NCI-H2081 (cell line): ENCODE measurements at places on chromosomes 1 and 21.

DNA sequence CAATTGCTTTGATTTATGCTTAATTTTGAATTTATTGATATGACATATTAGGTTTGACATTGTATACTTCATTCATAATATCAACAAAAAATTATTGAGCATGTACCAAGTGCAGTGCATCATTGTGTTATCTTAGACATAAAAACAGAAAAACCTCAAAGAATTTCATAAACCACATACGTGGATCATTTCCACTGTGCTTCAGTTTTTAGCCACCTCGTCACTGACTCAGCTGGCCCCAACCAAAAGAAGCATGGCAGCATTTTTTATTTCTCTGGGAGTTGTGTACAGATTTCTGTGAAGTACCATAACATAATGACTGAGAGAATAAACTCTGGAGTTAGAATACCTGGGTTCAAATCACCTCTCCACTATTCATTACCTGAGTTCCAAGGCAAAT lies 95.6 kb upstream of the C1orf87 start:
- DNase-seq = no peak

DNA sequence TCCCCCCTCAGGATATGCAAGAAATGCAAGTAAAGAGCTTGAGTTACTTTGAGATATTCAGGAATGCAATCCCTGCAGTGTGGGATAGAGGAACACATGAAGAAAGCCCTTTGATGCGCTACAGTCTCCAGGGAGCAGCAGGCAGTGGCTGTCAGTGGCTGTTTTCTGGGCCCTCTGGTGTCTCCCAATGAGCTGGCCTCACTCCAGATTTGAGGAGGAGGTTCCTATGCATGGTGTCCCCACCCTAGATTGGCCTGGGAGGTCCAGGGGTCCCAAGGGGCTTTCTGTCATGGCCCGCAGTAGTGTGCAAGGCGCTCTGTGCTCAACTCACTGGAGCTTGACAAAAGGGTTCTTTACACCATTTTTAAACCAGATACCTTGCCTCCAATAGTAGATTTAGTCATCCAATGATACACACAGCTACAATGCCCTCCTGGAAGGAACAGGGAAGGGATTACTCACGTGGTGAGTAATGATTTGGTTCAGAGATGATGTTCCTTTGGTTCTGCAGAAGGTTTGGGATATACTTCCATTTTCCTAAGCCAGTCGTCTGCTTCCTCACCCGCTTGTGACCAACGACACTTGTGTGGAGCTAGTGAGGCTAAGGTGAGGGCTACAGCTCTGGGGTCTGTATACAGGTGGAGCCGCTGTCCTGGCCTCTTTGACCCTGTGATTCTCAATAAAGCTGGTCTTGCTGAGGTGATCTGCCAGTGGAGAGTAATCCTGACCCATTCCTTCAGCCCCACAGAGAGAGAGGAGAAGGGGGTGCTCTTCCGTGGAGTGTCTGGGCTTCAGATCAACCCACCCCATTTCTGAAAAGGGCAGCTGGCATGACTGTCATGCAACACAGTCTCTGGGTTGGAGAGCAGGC lies 6.6 kb downstream of the BATF3 start:
- DNase-seq = no peak

DNA sequence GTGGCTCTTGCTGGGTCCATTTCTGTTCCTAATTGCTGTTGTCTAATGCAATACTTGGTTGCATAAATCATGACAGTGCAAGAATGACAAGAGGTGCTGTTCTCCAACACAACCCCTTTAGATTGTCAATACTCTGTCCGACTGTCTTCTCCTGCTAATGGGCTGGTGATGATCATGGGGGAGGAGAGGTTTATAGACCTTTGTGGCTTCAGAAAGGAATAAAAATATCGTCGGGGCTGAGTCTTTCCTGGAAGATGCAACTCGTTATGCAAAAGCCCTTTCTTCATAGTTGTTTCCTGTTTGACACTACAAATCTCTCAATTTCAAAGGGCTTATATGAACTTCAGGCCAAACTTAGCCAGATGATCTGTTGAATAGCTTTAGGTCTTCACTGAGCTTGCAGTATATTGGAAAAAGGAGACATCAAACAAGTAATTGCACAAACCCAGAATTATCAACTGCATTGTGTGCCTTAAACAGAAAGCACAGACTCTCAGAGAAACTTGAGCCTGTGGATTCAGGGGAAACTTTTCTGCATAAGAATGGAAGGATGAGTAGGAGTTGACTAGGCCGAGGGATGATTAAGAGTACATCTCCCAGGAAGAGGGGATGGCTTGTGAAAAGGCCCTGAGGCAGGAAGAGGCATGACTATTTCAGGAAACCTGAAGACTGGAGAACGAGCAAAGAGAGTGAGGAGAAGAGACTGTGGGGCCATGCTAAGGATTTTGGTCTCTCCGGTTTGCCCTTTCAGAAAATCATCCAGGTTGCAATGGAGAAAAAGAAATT lies 107.6 kb downstream of the TSEN15 start:
- no peak for DNase-seq

DNA sequence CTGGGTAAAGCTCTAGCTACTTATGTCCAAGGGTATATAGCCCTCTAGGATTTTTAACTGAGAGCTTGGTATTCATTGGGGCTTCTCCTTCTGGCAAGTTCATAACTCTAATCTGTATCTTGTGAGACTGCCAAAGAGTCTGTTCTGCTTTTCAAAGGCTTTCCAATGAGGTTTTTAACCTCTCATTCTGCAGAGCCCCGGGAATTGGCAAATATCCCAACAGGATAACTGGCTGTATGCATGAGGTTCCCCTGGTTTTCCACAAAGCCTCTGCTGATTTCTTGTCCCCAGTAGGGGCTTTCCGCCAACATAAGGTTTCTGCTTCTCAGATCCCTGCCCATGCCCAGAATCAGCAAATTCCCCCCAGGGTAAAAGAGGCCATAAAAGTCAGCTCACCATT lies 40.9 kb downstream of the RPL5 start:
- no peak for DNase-seq

DNA sequence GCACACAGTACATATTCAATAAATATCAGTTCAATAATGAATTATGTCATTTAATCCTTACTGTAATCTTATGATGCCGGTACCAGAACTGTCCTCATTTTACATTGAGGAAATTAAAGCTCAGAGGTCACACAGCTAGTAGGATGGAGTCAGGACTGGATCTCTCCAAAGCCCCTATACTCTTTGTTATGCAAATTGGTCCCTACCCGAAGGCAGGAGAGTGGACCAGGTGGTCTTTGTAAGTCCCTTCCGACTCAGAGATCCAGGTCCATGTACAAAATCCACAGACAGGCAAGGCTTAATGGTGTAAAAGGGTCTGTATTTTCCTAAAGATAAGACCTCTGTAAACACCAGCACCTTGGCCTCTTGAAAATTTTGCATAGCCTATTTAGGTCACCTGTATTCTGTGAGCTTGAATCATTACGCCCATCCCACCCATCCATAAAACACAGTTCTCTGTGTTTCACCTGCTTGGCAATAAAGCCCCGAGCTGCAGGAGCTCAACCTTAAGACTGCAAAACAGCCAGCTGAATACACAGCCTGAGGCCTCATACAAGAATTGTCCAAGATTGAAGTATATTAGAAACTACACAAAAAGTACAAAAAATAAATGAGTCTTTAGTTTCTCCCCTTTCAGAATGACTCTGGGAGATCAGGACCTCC lies 41.7 kb downstream of the PLXNA2 start:
- no peak for DNase-seq

- DNase-seq = no peak
Observed at GRCh38 chr1:169724168-169724567, 9.7 kb downstream of the SELE start.

GRCh38 chr1:17826165-17826488 lies 71.0 kb downstream of the ACTL8 start:
- no peak for DNase-seq

- DNase-seq = no peak
Observed at GRCh38 chr1:8797216-8797615, 20.2 kb downstream of the RERE start.

DNA sequence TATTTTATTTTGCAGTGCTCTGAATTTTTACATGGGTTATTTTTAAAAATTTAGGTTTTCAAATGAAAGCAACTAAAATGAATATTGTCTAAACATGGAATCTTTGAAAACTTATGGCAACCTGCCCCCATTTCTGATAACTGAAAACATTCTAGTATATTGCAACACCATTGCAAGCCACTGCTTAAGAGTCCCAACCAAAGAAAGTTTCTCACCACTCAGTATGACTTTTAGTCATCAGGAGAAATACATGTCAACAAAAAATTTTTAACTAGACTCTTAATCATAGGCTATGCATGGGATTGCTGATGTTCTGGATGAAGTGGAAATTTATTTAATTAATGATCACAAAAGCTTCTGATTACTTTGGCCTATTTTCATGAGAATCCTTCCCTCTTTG lies 112.1 kb downstream of the TNFSF18 start:
- no peak for DNase-seq

GRCh38 chr1:15456313-15456954 lies at the start of gene CELA2A:
TSS of gene CELA2A (plus strand) at chr1:15456732. CDS start at chr1:15456754, 22 bp downstream.
- DNase-seq = no peak
